ENCODE measurements at places on chromosomes 6 and 20. TPM values are rescaled to one million over a fixed set of nuclear protein-coding genes. Genes with fewer than 3 reads are reported as not detected.

The SNRNP48 gene
- 13.4 TPM for total RNA-seq

The NT5E gene
- 5.9 TPM for total RNA-seq

The MCCD1 gene
- not detected for total RNA-seq

The PSORS1C2 gene
- not detected for total RNA-seq

The TREM2 gene
- total RNA-seq = 1.1 TPM

The CFB gene
- 5.0 TPM for total RNA-seq

The IL17A gene
- total RNA-seq = not detected

DNA sequence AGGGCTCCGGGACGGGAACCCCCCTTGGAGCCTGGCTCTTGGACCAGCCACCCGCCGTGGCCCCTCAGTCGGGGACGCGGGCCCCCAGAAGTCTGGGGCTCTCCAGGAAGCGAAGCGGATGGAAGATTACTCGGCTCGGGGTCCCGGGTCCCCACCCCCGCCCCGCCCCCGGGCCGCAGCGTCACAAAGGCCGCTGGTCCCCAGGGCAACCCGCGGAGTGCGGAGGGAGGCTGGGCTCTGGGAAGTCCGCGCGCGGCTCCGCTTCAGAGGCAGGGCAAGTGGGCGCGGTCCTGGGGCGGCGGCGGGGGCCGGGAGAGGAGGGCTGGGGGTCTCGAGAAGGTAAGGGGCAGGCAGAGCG is at the start of gene FNDC11:
Gene FNDC11 (plus strand): TSS at position 227 of the 358 bp plus-strand sequence. CDS start 1,505 bp downstream, outside the sequence.
- DNase-seq = no peak

DNA sequence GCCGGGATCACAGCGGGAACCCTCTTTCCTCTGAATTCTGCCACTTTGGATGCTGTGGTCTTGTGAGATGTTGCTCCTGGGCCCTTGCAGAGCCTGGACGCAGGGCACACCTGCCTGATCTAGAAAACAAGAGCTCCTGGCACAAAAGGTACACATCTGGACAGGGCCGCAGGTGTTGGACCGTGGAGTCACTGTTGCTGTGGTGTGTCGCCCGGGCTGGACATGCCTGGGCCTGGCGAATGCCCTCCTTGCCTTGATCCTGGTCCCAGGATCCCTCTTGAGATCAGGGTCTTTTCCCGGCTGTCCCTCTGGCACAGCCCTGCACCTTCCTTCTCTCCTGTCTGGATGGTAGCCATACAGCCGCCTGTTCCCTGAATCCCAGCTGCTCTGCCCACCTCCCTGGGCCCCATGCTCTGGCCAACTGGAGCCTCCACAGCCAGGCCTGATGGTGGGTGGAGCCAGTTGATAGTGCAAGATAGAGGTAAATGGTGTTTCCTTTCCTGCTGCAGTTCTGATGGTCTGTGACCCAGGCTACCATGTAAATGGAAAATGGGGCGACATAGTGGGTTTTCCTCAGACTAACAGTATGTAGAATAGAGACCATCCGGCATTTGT is 5.0 kb downstream of the FOXP4 start:
- no peak for DNase-seq

GRCh38 chr6:56435754-56436153 is 188.4 kb upstream of the COL21A1 start:
- DNase-seq = no peak

- no peak for DNase-seq
These were observed 959.7 kb downstream of the KIF16B start for GRCh38 chr20:15613530-15613929.

DNA sequence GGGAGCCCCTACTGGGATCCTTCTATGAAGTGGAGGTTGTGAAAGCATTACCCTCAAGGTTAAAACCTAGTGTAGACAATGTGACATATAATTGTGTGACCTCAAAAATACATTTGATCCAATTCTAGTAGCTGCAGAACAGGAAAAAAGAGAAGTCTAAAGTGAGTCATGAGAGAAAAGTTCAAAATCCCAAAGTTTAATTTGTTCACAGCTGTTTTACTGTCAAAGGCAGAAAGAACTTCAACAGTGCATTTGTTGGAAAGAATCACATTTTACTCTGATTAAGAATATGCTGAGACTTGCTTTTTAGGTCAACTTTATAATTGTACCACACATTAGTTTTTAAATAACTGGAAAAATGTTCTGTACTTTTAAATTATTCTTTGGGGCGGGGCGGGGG is 1027.4 kb upstream of the FLRT3 start:
- DNase-seq = no peak

DNA sequence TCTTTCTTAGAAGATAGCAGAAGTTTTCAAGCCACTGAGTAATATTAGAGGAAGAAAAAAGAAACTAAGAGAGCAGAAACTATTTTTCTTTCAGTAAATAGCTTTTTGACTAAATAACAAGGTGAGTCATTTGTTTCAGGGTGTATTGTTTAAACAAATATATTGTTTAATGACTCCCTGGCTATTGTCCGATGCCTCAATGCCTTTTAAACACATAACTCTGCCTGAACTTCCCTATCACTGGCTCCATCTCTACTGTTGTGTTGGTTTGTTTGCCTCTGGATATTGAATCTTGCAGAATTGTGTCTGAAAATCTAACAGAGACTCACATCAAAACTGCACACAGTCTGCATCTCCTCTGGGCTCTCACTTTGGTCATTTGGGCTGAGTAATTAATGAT is 19.6 kb upstream of the CLIC5 start:
- DNase-seq = no peak

DNA sequence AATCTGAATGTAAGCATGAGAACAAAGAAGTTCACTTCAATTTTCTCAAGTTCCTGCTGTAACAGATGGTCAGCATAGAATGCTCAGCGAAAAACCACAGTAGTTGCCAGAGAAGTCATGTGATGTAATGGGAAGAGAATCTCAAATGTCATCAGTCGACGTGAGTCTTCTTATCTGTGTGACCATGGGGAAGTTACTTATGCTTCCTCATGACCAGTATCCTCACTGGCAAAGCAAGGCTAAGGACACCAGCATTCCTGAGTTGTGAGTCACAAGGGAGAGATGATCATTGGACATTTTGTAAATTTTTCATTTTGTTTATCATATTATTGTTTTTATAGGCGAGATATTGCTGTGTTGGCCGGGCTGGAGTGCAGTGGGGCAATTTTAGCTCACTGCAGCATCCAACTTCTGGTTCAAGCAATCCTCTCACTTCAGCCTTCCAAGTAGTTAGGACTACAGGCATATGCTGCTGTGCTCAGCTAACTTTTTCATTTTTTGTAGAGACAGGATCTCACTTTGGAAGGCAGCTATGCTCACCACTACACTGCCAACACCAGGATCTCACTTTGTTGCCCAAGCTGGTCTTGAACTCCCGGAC is 21.9 kb downstream of the SGK1 start:
- DNase-seq = no peak

DNA sequence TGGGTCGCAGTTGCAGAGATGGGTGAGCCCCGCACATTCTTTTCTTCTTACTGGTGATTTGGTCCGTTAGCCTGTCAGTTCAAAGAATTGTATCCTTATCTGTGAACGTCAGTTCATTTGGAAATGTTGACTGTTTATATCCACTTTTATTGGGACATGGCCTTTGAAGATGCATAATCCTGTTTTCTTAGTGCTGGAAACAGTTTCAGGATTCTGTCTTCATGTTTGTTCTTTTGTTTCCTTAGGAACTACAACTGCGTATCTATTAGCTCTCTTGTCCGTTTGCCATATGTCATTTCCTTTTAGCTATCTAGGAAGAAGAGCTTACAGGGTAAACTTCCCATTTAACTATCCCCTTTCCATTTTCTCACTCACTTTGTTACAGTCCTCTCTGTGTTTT is 35.0 kb upstream of the TULP1 start:
- DNase-seq = no peak

- no peak for DNase-seq
These were observed 352.5 kb upstream of the PRND start for GRCh38 chr20:4369119-4369797.

All from cardiac septum (tissue), 1 donor.